ENCODE measurements at places on chromosomes 1 and 21. TPM values are rescaled to one million over a fixed set of nuclear protein-coding genes. Genes with fewer than 3 reads are reported as not detected.

AMY1B gene
- not detected for total RNA-seq

JAM2 gene
- total RNA-seq, result not detected

CCDC30 gene
- total RNA-seq, result 5.1 TPM

PEAR1 gene
- 3.0 TPM for total RNA-seq

RORC gene
- total RNA-seq, result 0.19 TPM

VANGL2 gene
- total RNA-seq, result 2.3 TPM

CYP4Z1 gene
- not detected for total RNA-seq

NIT1 gene
- 49.8 TPM for total RNA-seq

SHISAL2A gene
- not detected for total RNA-seq

DNA sequence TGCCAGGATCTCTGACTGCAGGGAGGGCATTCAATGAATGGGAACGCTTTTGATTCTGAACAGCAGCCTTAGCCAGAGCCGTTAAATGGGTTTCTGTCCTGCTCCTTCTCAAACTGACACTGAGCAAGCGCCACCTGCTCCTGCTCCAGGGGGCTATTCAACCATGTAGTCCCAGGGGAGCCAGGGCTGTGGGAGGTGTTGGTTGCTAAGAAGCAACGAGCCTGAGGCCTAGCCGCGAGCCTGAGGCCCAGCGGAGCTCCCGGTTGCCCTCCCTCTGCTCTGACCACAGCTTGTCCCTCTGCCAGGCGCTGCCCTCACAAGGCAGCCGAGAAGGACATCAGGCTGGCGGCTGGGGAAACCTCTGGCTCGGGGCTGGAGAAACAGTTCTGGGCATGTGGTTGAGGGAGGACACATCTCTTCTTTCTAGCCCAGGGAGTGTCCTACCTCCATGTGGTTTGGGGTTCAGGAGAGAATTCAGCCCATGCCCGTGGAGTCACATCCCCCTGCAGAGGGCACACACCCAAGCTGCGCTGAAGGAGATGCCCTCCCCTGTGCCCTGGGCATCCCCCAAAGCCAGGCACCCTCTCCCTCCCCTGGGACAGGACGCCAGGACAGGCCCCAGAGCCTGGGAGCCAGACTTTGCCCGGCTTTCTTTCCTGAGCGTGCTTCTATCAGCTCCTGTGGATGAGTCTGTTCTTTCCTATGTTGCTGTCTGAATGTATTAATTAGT lies 18.0 kb downstream of the PCP4 start:
- DNase-seq, result no peak

- no peak for DNase-seq
Measured at GRCh38 chr1:174743654-174744561, 255.8 kb upstream of the CACYBP start.

DNA sequence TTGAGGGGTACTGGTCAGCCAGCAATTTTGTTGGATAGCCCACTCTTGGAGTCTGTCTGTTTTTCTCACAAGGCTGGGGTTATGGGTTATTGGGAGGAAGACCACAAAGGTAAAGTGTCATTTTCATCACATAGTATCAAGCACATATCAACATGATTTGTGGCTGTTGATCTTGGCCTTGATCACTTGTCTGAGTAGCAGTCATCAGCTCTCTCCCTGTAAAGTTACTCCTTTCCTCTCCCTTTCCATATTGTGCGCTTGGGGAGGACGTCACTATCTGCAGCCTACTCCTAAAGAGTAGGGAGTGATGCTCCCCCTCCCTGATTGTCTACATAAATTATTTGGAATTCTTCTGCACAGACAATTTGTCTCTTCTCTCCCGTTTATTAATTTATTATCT lies 1.8 kb upstream of the ZNF362 start:
- DNase-seq, result no peak

- DNase-seq, result no peak
Measured at GRCh38 chr1:117275055-117275454, 64.3 kb upstream of the VTCN1 start.

GRCh38 chr1:217029281-217030157 lies 306.3 kb upstream of the ESRRG start:
- peak; percentile 77 for DNase-seq

GRCh38 chr1:97668945-97669344 lies 251.9 kb downstream of the DPYD start:
- peak; percentile 15 for DNase-seq

- DNase-seq, result no peak
Measured at GRCh38 chr1:81937791-81938450, 137.2 kb downstream of the ADGRL2 start.

GRCh38 chr1:63928186-63929105 lies 154.6 kb downstream of the ROR1 start:
- DNase-seq, result no peak

GRCh38 chr1:31677949-31678348 lies 25.9 kb downstream of the COL16A1 start:
- DNase-seq, result no peak

DNA sequence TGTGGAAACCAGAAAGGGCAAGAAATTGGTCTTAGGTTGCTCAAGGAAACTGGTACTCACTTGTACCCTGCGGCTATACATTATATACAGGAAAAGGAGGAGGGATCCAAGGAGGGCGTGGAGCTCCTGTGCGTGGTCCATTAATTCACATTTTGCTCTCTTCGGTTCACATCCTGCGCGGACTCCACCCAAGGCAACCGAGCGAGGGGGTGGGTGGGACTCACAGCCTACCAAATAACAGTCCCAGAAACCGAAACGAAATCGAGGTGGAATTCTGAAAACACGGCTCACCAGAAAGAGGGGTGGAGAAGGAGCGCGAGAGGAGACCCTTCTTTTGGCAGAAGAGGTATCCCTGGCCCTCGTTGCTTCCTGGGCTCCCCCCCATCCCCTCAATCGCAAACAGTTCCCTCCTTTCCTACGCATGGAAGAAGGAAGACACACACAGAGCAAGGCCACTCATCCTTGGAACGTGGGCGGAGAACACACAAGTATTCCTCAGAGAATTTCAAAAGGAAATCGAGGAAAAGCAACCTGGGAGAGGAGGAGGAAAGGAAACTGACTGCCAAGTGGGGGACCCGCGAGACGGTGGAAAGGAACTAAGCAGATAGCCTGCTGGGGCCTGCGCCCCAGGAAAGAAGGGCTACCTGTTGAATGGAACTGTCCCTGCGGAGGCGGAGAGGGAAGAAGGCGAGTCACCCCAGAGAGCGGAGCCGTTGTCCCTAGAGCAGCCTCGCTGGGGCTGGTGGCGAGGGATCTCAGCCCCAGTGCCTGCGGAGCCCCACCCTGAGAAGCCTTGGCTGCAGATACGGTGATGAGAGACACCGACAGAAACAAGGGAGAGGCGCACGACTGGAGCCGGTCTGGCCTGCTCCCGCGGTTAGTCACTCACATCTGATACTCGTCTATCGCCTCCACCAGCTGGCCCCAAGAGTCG lies 705 bp downstream of the AIDA start:
- peak; percentile 60 for DNase-seq

GRCh38 chr1:162256287-162256686 lies 120.4 kb downstream of the SPATA46 start:
- DNase-seq, result no peak

DNA sequence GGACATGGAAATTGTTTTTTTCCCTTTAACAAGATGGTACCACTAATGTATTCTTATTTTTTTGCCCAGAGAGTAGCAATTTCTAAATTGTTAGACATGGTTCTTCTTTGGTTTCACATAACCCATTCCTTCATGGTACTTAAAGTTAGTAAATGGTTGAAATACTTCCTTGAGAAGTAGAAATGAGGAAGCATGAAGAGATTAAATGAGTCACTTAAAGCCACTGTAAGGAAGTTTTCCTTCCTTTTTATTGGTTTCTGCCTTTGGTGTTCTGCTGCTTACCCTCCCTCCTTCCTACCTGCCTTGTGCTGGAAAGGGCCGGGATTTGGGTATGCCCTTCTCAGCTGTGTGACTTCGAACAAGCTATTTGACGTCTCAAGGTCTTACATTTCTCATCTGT lies 101.0 kb downstream of the KIF26B start:
- DNase-seq, result no peak

GRCh38 chr1:64046891-64047290 lies 156.5 kb upstream of the UBE2U start:
- no peak for DNase-seq

DNA sequence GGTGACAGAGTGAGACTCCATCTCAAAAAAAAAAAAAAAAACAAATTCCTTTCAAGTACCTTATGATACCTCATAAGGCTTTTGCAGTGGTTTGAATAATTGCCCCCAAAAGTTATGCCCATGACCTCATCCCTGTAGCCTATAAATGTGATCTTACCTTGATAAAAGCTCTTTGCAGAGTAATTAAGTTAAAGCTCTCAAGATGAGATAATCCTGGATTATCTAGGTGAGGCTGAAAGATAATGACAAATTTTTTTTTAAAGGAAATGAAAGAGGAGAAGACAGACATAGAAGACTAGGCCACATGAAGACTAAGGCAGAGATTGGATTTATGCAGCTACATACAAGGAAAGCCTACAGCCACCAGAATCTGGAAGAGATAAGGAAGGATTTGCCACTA lies 20.7 kb upstream of the EDEM3 start:
- DNase-seq, result no peak

DNA sequence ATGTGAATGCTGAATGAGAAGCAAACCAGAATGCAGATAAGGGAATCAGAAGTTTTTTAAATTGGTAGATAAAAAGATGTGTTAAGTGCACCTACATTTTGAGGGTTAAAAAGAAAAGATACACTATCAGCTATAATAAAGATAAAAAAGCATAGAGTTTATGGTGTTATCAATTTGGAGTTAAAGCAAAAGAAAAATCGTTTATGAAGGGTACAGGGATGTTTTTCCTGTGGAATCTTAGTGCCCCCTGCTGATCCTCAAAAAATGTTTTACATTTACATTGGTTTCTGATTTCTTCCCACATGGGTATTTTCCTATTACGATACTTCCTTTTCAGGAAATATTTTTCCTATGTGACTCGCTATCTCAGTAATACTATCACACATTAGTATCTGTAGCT lies 293.5 kb downstream of the MRPL39 start:
- DNase-seq, result no peak

- DNase-seq, result no peak
Measured at GRCh38 chr1:981955-982558, at the start of gene PERM1. Gene PERM1 (minus strand): TSS chr1:982093. CDS start chr1:981029, 1,064 bp downstream.

GRCh38 chr1:33875862-33876261 lies 12.0 kb downstream of the HMGB4 start:
- DNase-seq, result no peak

DNA sequence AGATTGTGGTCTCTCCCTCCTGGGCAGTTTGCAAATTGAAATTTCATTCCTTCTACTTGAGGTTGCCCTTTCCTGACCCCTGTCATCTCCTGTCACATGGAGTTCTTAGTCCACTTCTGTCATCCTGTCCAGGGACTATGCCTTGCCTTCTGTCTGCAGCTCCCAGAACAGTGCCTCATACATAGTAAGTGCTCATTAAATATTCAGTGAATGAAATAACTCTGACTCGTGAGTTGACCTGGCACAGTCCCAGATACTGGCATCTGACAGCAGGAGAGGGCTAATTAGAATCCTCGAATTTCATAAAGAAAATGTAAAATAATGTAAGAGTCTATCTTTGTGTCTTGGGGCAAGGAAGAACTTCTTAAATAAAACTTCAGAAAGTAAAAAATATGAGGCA lies 50.8 kb downstream of the CNIH3 start:
- no peak for DNase-seq

- no peak for DNase-seq
Measured at GRCh38 chr1:89759036-89759435, 61.8 kb upstream of the LRRC8D start.

DNA sequence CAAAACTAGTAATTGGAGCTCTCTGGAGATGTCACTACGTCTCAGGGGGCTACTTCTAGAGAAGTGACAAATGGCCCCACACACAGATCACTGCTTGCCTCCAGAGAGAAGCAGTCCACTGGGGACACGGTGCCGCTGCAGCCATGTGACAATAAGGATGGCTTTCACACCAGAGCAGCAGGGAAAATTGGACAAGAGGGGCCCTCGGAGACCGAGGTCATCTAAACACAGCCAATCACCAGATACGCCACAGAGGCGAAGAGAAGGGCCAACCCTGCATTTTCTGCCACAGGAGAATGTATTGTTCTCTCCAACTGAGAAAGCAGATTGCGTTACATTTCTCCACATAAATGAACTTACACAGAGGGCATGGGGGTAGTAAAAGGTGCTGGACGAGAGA lies 51.2 kb upstream of the TIAM1 start:
- DNase-seq, result no peak

- no peak for DNase-seq
Measured at GRCh38 chr1:235199441-235199840, 38.4 kb upstream of the RBM34 start.

DNA sequence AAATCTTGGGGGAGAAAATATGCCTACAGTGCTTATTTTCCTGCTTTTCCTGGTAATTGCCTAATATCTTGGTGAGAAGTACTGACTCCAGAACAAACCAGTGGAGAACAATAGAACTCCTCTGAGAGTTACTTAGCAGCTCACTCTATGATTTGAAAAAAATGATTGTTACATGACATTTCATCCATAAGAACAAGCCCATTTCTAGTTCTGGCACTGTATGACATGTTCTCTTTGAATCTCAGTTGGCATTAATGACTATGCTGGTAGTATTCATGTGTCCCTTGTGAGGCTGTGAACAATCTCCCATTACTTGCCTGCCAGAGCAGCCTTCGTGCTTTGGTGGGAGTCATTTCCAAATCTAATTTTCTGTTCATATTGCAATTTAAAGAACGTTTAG lies 58.0 kb downstream of the CLIC4 start:
- no peak for DNase-seq
